ENCODE measurements at places on chromosomes 4 and X. TPM values are rescaled to one million over a fixed set of nuclear protein-coding genes. Genes with fewer than 3 reads are reported as not detected.

The KCND1 gene
- total RNA-seq, result 8.2 TPM

The ESX1 gene
- not detected for total RNA-seq

The ABLIM2 gene
- 7.5 TPM for total RNA-seq

The SMIM20 gene
- total RNA-seq, result 41.2 TPM

The HTR2C gene
- total RNA-seq, result 0.07 TPM

All from progenitor cell of endocrine pancreas (in vitro differentiated cells).